ENCODE measurements at places on chromosomes 3 and 15.

DNA sequence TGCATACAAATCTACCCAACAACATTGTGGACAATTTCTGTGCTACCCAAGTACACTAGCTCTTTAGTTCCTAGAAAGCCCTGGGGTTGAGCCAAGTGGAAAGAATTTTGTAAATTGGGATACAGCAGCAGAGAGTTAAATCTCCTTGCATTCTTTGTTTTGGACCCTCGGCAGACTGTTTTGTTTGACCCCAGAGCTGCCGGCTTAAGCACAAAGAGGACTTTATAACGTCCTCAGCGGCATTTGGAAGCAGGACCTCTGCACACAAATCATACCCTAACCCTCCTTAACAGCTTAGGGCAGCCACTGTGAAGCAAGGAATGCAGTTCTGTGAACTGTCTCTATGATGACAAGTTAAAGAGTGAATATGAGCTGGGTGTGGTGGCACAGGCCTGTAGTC lies 415.3 kb downstream of the CNTN4 start:
- DNase-seq, result no peak

GRCh38 chr15:91921843-91922198 lies 68.3 kb downstream of the SLCO3A1 start:
- no peak for DNase-seq

- no peak for DNase-seq
Measured at GRCh38 chr15:94487635-94488034, 256.3 kb downstream of the MCTP2 start.

DNA sequence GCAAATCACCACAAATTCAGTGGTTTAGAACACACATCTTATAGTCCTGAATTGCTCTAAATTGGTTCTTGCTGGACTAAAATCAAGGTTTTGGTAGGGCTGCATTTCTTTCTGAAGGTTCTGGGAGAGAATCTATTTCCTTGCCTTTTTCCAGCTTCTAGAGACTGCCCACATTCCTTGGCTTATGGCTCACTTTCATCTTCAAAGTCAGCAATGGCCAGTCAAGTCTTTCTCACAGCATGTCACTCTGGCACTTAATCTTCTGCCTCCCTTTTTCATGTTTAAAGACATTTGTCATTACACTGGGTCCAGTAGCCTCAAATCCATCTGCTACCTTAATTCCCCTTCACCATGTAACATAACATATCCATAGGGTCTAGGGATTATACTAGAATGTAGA lies 149.0 kb downstream of the NEK10 start:
- no peak for DNase-seq

DNA sequence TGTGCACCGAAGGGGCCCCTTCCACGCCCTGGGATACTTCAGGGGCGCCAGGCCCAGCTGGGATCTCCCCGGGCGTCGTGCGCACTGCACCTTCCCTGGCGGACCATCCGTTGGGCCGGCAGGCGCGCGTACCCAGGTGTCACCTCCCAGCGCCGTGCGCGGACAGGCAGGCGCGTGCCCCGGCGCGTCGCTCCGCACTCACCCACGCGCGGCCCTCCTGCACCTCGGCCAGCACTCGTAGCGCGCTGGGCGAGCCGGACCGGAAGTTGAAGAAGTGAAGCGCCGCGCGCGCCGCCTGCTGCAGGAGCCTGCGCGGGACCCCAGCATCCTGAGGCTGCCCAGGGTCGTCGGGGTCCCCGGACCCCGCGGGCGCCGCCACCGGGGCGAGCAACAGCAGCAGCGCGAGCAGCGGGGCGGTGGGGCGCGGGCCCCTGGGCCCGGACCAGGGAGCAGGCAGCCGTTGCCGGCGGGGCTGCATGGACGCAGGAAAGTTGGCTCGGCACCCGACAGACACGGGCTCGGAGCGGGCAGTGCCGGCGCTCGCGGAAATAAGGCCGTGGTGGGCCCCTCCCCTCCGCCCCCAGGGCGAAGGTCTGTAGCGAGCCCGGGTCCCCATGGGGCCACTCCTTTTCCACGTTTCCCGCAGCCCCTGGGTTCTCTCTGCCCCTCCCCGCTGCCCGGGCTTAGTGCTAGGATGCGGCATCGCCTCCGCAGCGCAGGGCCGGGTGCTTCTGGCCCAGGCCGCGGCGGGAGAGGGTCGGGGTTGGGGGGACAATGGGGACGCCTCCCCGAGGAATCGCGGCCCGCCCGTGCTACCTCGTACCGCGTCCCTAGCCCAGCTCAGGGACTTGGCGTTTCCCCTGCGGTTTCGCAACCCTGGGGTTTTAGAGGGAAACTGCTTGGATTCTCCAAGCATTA lies at the start of gene RARRES1:
TSS of gene RARRES1 (minus strand) at position 520 of the 918 bp plus-strand sequence. CDS start at position 478, 42 bp downstream.
- DNase-seq, result peak; percentile 85

DNA sequence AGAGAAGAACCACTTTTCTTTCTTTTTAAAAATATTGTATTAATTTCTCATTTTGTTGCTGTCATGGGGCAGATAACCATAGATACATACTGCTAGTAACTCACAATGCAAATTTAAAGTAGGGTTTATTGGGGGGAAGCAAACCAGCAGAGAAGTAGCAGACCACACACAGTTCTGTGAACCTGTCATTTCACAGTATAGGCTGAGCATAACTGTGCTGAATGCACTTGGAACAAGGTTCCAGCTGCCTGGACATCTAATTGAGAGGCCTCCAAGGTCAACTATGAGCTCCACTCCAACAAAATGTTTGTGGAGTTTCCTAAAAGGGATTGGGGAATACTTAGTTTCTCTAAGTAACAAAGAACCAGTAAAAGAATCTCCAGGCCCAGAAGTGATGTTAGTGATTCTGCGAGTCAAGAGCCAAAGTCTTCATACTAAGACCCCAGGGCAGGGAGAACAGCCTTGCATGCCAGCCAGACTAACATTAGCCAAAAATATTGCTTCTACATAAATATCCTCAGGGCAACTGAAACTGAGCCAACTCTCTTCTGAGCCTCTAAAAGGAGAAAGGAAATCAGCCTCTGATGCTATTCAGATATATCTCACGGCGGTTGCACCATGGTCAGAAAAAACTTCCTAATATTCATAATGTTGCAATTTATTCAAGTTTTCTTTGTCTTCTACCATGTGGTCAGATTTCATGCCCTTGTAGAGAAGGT lies 856.4 kb upstream of the ALCAM start:
- DNase-seq, result no peak

DNA sequence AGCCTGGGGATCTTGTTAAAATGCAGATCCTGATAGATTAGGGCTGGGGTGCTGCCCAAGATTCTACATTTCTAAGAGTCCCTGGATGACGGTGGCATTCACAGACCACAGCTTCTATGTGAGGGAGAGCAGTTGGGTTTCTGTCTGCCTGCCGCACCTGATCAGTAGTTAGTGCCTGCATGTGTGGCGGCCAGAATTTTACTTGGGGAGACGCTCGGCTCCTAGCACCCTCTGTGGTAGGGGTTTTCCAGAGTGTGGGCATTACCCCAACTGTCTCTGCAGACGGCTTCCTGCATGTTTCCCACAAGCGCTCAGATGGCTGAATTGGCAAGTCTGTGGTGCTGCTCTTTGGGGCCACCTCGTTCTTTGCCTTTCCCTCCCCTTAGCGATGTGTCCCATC lies 8.3 kb downstream of the GHRL start:
- DNase-seq, result no peak

DNA sequence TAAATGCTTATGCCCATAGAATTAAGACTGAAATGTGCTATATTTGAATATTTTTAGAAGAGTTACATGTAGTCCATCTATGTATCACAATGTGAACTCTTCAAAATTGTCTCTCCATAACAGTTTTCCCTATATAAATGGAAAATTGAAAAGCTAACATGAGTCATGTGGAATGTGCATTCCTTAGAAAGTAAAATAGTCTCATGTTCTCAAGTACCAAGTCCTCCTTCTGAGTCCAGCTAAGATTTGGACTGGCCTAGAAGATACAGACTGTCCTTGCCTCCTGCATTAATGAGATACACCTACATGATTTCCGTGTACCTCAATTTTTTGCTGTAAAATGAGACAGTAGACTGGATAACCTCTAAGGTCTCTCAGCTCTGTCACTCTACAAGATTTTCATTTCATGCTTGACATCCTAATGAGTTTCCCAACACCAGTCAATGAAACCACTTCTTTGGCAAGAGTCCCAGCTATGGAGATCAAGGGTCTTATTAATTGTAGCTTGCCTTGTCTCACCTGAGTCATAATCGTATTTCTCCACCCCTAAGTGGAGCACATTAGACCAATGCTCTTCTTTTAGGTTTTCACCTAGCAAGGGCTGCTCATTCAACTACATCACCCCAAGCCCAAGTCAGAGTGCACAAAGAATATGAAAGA lies 350.6 kb upstream of the IL12A start:
- no peak for DNase-seq

- no peak for DNase-seq
Measured at GRCh38 chr15:78174401-78174800, 25.2 kb downstream of the IDH3A start.

DNA sequence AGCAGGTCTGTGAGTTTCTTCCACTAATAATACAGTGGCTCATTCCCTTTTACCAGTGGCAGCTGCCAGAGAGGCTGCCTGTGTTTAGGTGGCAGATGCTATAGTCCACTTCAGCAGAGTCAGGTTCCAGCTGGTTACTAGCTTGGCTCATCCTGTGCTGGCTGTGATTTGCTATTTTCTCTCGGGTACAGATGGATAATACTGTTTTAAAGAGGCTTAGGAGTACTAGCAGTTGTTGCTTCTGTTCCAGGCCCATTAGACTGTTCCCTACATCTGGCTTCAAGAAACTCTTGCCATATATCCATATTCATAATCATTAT lies 41.0 kb downstream of the ZNF609 start:
- no peak for DNase-seq

All from left forelimb (tissue), 1 donor.